ENCODE measurements at places on chromosomes 3 and 15.

DNA sequence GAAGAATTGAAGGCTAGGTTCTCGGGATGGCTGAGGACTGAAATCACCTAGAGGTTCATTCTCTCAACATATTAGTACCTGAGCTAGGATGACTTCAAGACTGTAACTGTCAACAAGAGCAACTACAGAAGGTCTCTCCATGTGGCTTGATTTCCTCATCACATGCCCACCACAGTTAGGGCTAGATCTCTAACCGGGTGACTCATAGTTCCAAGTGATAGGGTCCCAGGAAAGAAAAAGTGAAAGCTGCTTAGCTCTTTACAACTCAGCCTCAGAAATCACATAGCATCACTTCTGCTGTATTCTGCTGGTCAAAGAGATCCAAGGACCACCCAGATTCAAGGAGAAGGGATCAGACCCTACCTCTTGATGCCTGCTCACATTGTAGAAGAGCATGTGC lies 165.4 kb upstream of the AGTR1 start:
- no peak for DNase-seq

DNA sequence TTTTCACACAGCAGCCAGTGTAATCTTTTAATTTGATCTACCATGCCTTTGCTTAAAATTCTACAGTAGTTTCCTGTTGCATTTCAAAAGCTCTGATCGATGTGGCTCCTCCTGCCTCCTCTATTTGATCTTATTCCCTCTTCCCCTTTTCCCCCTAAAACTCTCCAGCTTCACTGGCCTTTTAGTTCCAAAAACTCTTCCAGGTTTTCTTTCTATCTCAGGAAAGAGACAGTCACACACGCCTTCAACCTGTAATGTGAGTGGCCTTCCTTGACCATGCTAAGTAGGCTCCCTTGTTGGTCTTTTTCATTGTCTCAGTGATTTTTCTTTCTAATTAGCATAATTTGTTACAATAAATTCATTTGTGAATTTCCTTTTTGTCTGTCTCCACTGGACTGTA lies 985 bp downstream of the TEX9 start:
- peak; percentile 4 for DNase-seq

GRCh38 chr3:58349792-58350626 lies 17.3 kb downstream of the PXK start:
- DNase-seq: no peak

- no peak for DNase-seq
Measured at GRCh38 chr3:189512039-189512438, 119.2 kb upstream of the TP63 start.

GRCh38 chr3:52134761-52135160 lies 19.5 kb downstream of the POC1A start:
- no peak for DNase-seq

DNA sequence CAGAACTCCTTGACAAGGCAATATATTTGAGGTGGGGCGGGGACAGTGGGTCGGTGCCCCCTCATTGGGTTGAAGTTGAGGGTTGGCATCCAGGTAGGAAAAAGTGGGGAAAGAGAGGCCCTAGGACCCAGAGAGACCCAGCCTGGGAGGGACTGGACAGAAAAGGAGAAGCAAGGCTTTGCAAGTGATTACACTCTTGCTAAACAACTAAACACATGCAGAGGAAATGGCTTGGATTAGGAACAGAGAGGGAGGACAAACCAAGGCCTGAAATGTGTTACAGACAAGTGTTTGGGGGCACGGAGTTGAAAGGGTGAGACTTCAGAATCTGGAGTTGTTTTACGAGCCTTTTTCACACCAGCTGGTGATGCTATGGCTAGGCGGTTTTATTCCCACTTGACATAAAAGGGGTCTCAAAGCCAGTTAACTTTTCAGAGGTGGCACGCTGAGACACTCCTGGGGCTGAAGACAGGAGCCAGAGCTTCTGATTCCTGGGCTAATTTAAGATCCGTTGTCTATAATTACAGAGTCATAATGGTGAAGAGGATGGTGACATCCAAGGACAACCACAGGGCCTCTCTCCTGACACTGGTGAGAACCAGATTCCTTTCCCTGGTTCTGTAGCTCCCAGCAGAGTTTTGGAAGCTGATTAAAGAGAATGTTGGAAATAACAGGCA lies 7.7 kb upstream of the KCTD6 start:
- no peak for DNase-seq

- DNase-seq: no peak
Measured at GRCh38 chr3:141844108-141844507, 32.3 kb upstream of the ATP1B3 start.

All from RWPE1 (cell line).